ENCODE measurements at places on chromosomes 7 and 10.

DNA sequence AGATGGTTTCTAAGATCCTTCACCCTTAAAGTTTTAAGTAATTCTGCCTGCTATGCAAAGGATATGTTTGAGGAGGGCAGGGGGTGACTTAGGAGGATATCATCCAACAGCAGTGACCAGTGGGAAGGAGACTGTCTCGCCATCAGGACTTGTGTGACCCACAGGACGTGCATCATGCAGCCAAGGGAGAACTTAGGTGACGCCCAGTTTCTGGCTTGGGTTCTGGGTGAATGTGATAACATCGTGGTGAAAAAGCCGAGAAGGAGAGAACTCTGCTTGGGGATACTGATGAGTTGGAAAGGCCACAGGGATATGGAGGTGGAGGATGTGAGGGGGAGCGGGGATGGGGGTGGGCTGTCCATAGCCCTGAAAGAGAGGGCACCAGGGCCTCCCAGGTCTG lies 3.8 kb downstream of the WIPI2 start:
- no peak for DNase-seq

- no peak for DNase-seq
Observed at GRCh38 chr10:73228247-73228646, 18.8 kb downstream of the DNAJC9 start.

DNA sequence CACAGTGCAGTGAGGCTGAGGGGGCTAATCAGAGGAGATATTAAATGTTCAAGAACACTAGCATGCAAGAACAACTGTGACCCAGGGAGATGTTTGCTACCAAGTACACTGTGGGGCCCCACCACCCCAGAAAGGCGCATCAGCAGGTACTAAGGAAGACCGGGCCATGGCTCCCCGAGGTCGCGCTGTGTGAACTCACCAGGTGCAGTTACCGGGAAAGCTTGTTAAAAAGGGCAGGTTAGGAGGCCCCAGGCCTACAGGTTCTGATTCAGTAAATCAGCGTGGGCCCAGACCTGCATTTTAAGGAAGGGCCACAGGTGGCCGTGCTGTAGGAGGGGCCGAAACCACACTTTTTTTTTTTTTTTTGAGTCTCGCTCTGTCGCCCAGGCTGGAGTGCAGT lies 54.6 kb downstream of the TMEM209 start:
- no peak for DNase-seq

DNA sequence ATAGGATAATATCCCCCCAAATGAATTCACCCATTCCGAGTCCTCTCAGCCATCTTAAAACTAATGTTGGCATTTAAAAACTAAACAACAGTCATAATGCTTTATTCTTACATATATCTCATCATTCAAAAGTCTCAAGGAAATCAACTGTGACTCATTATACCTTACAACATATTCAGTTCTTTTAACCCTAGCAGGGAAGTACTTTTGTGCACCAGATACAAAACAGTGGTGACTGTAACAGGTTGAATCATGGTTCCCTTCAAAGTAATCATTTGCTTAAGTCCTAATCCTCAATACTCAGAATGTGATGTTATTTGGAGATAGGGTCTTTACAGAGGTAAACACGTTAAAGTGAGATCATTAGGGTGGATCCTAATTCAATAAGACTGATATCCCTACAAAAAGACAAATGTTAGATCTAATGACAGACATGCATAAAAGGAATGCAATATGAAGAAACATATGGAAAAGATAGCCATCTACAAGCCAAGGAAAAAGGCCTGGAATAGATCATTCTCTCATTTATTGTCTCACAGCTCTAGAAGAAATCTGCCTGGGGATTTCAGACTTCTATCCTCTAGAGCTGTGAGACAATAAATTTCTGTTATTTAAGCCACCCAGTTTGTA lies 42.3 kb downstream of the RELN start:
- DNase-seq: no peak

DNA sequence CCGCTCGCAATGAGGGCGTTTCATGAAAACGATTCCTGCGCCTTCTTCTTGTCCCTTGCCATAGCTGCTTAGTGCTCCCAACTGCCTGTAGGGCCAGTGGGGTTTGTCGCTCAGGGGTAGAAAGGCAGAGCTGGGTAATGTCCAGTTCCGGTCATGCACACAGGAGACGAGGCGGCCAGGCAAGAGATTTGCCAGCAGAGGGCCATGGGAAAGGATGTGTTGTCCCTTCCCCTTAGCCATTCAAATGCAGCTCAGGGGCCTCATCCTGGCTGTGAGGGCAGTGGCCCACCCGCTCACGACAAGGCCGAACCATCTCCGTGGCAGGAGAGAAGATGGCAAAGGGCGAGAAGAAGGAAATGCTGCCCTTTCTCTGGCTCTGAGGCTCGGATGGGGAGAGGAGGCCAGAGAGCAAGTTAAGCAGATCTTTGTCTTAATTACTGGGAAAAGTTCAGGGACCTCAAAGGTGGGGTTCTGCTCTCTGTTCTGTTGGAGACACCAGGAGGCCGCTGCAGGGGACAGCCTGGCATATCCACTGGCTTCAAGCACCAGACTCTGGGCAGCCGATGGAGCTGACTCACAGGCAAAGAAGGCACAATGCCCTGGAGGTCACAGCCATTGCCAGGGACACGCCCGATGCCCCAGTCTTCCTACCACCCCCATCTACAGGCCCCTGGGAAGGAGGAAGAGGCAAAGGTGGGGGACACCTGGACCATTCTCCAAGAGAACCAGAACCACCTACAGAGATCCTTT lies 534.8 kb upstream of the MGMT start:
- no peak for DNase-seq

- DNase-seq: no peak
Observed at GRCh38 chr7:12436126-12436525, 32.5 kb upstream of the VWDE start.

- no peak for DNase-seq
Observed at GRCh38 chr7:19133390-19133789, 11.8 kb downstream of the FERD3L start.

- DNase-seq: no peak
Observed at GRCh38 chr7:87148332-87148955, 3.8 kb upstream of the DMTF1 start.

GRCh38 chr10:91745090-91745831 lies 53.0 kb upstream of the TNKS2 start:
- no peak for DNase-seq

GRCh38 chr7:95476072-95476847 lies 9.5 kb upstream of the ASB4 start:
- no peak for DNase-seq

- no peak for DNase-seq
Observed at GRCh38 chr7:142999793-143000192, 27.1 kb downstream of the OR9A2 start.

- DNase-seq: no peak
Observed at GRCh38 chr7:69790977-69791724, 192.9 kb downstream of the AUTS2 start.

GRCh38 chr7:1814089-1814811 lies 144.2 kb downstream of the ELFN1 start:
- no peak for DNase-seq

GRCh38 chr10:122490786-122491680 lies 29.7 kb downstream of the HTRA1 start:
- DNase-seq: no peak

- DNase-seq: no peak
Observed at GRCh38 chr7:151403764-151404163, 6.1 kb downstream of the WDR86 start.

DNA sequence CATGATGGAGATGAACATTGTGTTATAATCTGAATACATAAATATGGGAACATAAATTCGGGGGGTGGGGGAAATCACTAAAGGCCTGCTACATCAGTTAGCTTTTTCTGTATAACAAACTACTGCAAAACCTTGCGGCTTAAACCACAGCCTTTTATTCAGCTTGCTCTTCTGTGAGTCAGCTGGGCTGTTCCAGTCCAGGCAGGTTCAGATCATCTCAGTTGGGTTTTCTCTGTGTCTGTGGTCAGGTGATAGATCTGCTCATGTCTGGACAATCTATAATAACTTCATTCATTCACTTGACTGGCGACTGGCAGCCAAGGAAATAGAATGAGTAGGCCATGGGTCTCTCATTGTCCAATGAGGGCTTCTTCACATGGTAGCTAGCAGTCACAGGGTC lies 23.5 kb downstream of the HTR7 start:
- no peak for DNase-seq

- no peak for DNase-seq
Observed at GRCh38 chr7:66330961-66331360, 125.8 kb downstream of the TPST1 start.

DNA sequence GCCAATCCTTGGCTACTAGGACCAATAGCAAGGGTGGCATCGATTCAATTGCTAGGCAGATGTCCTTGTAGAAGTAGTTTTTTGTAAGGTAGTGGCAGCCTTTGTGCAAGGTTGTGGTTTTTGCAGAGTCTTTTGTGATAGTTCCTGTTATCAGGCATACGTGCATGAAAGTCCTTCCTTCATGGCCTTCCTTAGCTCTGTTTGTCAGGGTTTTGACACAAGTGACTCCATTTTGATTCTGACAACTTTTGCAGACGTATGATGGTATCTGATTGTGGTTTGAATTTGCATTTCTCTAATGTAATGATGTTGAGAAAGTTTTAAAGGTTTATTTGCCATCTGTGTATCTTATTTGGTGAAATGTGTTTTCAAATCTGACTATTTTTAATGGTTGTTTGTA lies 71.8 kb upstream of the SYPL1 start:
- DNase-seq: no peak

- DNase-seq: no peak
Observed at GRCh38 chr10:91629715-91630549, 2.9 kb downstream of the PPP1R3C start.

DNA sequence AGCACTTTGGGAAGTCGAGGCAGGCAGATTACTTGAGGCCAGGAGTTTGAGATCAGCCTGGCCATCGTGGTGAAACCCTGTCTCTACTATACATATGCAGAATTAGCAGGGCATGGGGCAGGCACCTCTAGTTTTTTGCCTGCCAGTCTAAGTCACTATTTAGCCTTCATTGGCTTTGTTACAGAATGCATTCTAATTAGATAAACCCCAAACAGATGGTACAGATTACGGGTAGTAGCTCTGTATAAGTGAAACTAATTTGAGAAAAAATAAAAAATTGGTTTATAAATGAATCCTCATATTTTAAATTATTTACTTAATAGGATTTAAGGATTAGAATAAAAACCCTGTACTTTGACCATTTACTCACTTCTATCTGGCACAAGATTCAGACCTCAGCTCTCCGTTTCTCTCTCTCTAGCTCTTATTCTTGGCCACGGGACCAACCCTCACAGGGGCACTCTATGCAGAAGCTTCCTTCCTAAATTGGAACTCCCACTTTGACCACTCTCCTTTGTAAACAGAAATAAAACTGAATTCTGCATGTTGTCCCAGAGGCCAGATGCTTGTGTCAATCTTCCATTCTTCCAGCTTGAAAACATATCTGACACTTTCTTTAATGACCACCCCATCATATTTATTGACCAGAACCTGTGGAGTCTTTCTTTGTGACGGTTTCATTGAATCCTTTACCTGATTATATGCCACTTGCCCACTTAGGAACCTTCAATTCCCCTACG lies 26.8 kb downstream of the BET1 start:
- no peak for DNase-seq

GRCh38 chr10:76576276-76576962 lies 1061.2 kb downstream of the KCNMA1 start:
- DNase-seq: no peak

DNA sequence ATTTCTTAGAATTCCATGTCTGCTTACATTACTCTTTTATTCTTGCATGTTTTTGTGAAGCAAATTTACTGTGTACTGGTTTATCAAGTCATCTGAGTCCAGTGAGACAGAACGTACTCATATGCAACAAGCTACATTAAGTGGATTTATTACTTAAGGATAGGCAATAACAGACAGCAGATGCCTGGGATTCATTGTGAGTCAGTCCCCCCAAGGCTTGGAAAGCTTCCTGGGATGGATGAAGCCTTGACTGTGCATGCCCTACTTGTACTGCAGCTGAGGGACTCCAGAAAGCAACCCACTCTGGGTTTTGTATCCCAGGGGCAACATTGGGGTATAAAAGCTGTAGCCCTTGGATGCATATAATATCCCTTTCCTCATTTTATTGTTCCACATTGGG lies 113.4 kb upstream of the RAB18 start:
- no peak for DNase-seq

- no peak for DNase-seq
Observed at GRCh38 chr7:117127585-117128168, 174.4 kb downstream of the ST7 start.

DNA sequence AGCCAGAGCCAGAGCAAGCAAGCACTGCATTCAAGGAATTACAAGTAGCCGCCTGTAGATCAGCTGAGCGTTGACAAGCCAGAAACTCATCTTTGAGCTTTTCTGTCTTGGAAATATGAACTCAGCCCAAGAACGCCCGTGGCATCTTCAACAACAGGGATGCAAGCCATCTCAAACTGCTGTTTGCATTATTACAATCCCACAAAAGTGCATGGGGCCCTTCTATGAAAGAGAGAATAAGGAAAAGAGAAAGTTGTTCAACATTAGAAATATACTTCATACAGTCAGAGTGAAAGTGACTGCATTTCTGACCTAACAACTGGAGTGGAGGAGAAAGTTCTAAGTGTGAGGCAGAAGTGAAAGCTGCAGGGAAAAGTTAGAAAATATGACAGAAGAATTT lies 6.5 kb downstream of the SGCE start:
- DNase-seq: no peak

- DNase-seq: no peak
Observed at GRCh38 chr10:8283986-8284385, 229.5 kb downstream of the GATA3 start.

DNA sequence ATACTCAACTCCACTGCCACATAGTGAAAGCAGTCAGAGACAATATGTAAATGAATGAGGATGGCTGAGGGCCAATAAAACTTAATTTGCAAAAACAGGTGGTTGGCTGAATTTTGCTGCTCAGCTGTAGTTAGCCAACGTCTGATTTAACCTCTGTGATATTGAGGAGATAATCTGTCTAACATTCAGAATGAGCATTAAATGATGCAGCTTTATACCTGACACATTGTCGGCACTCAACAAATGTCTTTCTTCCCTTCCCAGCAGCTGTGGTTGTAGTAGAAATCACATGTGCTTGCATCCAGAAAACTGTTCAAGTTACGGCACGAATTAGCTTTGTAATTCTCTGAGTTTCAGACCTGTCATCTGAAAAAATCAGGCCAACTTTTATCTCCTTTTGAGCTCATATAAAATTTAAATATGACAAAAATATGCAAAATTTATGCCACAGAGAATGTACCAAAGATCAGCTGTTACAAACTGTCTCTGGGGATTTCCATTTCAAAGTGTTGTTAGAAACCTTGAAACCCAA lies 1239.7 kb downstream of the GATA3 start:
- no peak for DNase-seq

- DNase-seq: no peak
Observed at GRCh38 chr7:42722716-42723115, 189.2 kb downstream of the C7orf25 start.

DNA sequence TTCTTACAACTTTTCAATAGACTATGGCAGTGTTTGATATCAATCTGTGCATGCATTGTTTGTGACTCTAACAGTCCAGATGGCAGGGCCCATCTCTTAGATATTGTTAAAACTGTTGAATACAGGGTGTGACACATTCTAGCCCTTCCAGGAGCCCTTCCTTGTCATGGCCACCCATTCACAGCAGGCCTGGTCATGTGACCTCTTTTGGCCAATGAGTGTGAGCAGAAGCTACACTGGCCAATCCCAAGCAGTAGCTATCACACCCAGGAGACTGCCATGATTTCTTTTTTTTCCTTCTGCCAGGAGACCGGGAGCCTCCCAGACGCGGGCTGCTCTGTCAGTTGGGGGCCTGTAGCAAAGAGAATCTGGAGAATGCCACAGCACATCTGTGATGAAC lies 655.4 kb upstream of the MKI67 start:
- no peak for DNase-seq

Measured in cortex of kidney (tissue), 1 donor.